ENCODE measurements at places on chromosomes 7 and 10. TPM values are rescaled to one million over a fixed set of nuclear protein-coding genes. Genes with fewer than 3 reads are reported as not detected.
A peak's percentile ranks its signal among the peaks of the same experiment; 100 is the strongest.

Gene TMEM273
- 17.9 TPM for total RNA-seq

Gene SGCE
- total RNA-seq, result 84.0 TPM

- no peaks in the 10 kb centered on the region for H3K4me1 ChIP-seq
- no peaks in the 10 kb centered on the region for H3K27me3 ChIP-seq
- no peaks in the 10 kb centered on the region for H3K36me3 ChIP-seq
- DNase-seq, result no peak
- H3K4me3 ChIP-seq, result no peak overlapping the region
- H3K27ac ChIP-seq, result no peak overlapping the region
Measured at GRCh38 chr10:90418869-90419652, 438.8 kb downstream of the HTR7 start.

- DNase-seq, result no peak
- H3K36me3 ChIP-seq, result no peaks in the 10 kb centered on the region
- no peaks in the 10 kb centered on the region for H3K27me3 ChIP-seq
- H3K4me3 ChIP-seq, result no peak overlapping the region
- no peak overlapping the region for H3K27ac ChIP-seq
- H3K4me1 ChIP-seq, result no peaks in the 10 kb centered on the region
Measured at GRCh38 chr7:79421751-79422150, 31.7 kb downstream of the MAGI2 start.

DNA sequence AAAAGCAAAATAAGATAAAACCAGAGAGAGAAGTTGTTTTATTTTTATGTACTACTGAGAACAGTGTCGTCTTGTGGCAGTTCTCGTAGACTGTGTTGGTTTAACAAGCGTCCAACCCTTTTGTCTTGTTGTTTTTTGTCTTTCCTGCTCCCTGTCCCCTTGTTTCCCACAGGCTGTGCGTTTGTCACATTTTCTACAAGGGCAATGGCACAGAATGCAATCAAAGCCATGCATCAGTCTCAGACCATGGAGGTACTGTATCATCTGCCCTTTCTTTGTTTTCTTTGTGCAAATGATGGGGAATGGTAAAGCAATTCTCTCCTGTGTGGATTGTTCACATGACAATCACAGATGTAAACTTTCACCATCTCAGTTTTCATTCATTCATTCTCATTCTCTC is 248.8 kb downstream of the CELF2 start:
- H3K27me3 ChIP-seq, result no peaks in the 10 kb centered on the region
- peaks cover 6% of the 10 kb centered on the region for H3K4me1 ChIP-seq
- no peak overlapping the region for H3K4me3 ChIP-seq
- no peak for DNase-seq
- H3K36me3 ChIP-seq, result no peaks in the 10 kb centered on the region
- H3K27ac ChIP-seq, result no peak overlapping the region

- no peak overlapping the region for H3K27ac ChIP-seq
- no peak for DNase-seq
- no peaks in the 10 kb centered on the region for H3K36me3 ChIP-seq
- H3K27me3 ChIP-seq, result no peaks in the 10 kb centered on the region
- no peak overlapping the region for H3K4me3 ChIP-seq
- H3K4me1 ChIP-seq, result peaks cover 6% of the 10 kb centered on the region
Measured at GRCh38 chr10:126391192-126391885, 3.1 kb upstream of the ADAM12 start.

Gene TAS2R40
- total RNA-seq, result not detected

DNA sequence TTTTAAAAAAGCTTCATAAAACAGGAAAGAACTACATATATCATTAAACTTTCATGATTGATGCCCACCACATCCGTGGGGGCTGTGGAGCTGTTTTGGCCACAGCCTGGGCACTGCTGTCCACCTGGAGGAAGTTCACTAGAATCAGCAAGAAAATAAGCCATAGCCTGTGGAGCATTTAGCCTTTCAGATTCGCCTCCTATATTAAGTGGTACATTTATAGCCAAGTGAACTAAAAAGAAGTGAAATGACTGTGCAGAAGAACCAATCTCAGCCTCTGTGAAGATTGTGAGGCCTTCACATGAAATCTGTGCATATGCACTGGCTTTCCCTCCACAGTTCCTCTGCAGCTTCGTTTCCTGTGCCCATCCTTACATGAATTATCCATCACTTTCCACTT is 23.5 kb downstream of the WNT16 start:
- no peaks in the 10 kb centered on the region for H3K36me3 ChIP-seq
- no peak overlapping the region for H3K27ac ChIP-seq
- no peak for DNase-seq
- H3K4me1 ChIP-seq, result no peaks in the 10 kb centered on the region
- H3K4me3 ChIP-seq, result no peak overlapping the region

GRCh38 chr10:86349474-86349873 is 17.1 kb downstream of the GRID1 start:
- H3K36me3 ChIP-seq, result no peaks in the 10 kb centered on the region
- H3K27me3 ChIP-seq, result no peaks in the 10 kb centered on the region
- no peaks in the 10 kb centered on the region for H3K4me1 ChIP-seq
- no peak for DNase-seq
- no peak overlapping the region for H3K27ac ChIP-seq

Gene LOXL4
- 5.2 TPM for total RNA-seq

- no peak for DNase-seq
- H3K27ac ChIP-seq, result no peak overlapping the region
- no peaks in the 10 kb centered on the region for H3K36me3 ChIP-seq
- no peak overlapping the region for H3K4me3 ChIP-seq
- no peaks in the 10 kb centered on the region for H3K27me3 ChIP-seq
- no peaks in the 10 kb centered on the region for H3K4me1 ChIP-seq
Measured at GRCh38 chr7:124412531-124412930, 353.1 kb downstream of the GPR37 start.

- DNase-seq, result no peak
- no peaks in the 10 kb centered on the region for H3K36me3 ChIP-seq
- no peak overlapping the region for H3K27ac ChIP-seq
Measured at GRCh38 chr10:71372882-71373495, 23.7 kb upstream of the CDH23 start.

GRCh38 chr10:93065675-93066543 is 5.3 kb downstream of the CYP26C1 start:
- H3K27me3 ChIP-seq, result peaks cover 5% of the 10 kb centered on the region
- peak overlapping the region; percentile 16 for H3K4me3 ChIP-seq
- no peaks in the 10 kb centered on the region for H3K36me3 ChIP-seq
- DNase-seq, result no peak
- H3K4me1 ChIP-seq, result peaks cover 38% of the 10 kb centered on the region

Gene MET
- 15.2 TPM for total RNA-seq

GRCh38 chr10:56920601-56921261 is 559.7 kb upstream of the ZWINT start:
- no peaks in the 10 kb centered on the region for H3K27me3 ChIP-seq
- no peak overlapping the region for H3K27ac ChIP-seq
- no peak for DNase-seq
- no peaks in the 10 kb centered on the region for H3K36me3 ChIP-seq
- no peaks in the 10 kb centered on the region for H3K4me1 ChIP-seq
- H3K4me3 ChIP-seq, result no peak overlapping the region

DNA sequence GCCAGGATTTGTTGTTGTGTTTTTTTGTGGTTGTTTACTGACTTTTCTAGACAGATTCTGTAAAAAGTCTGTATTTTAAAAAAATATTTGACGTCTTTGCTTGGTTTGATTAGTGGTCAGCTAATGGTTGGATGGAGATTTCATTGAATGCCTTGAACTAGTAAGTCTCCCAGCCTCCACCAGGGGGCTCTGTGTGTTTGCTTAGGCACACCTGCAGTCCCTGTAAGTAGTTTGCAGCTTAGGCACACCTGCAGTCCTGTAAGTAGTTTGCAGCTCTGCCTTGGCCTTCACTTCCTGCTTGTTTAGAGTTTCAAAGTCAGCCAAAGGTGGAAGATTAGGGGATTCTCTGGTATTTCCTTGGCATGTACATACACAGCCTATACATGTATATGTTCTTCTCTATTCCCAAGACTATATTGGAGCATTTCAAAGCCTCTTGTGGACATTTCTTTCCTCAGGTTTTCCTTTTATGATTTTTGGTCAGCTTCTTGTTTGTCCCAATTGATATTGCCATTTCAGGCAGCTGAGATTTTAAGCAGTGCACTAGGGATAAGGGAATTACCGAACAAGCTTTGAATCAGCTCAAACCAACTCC is 101.6 kb downstream of the CCSER2 start:
- peaks cover 30% of the 10 kb centered on the region for H3K4me1 ChIP-seq
- no peak overlapping the region for H3K4me3 ChIP-seq
- no peak for DNase-seq
- no peaks in the 10 kb centered on the region for H3K36me3 ChIP-seq
- H3K27ac ChIP-seq, result no peak overlapping the region

DNA sequence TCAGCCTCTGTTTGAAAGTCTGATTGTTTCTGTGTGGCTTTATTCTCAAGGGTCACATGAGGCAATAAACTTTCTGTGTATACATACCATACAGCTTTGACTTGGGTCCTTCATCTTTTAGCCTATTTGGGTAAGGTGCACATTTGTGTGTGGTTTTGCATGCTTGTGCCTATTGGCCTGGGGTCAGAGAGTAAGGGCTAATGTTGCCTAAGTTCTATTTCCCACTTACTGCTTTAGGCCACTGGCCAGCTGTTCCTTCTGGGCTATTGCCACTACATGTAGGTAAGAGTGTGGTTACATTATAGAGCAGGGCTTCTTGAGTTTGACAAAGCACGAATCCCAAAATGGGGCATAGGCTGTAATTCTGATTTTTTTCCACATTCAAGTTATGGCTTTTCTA is 21.8 kb downstream of the BBIP1 start:
- DNase-seq, result no peak
- no peaks in the 10 kb centered on the region for H3K27me3 ChIP-seq
- peaks cover 4% of the 10 kb centered on the region for H3K36me3 ChIP-seq
- no peak overlapping the region for H3K4me3 ChIP-seq

Gene PLXDC2
- 51.3 TPM for total RNA-seq

- H3K27ac ChIP-seq, result peak overlapping the region; percentile 88
- H3K27me3 ChIP-seq, result no peaks in the 10 kb centered on the region
- H3K4me1 ChIP-seq, result peaks cover 20% of the 10 kb centered on the region
- peak overlapping the region; percentile 87 for H3K4me3 ChIP-seq
- peak; percentile 88 for DNase-seq
Measured at GRCh38 chr10:114174695-114175188, 739 bp upstream of the CCDC186 start.

DNA sequence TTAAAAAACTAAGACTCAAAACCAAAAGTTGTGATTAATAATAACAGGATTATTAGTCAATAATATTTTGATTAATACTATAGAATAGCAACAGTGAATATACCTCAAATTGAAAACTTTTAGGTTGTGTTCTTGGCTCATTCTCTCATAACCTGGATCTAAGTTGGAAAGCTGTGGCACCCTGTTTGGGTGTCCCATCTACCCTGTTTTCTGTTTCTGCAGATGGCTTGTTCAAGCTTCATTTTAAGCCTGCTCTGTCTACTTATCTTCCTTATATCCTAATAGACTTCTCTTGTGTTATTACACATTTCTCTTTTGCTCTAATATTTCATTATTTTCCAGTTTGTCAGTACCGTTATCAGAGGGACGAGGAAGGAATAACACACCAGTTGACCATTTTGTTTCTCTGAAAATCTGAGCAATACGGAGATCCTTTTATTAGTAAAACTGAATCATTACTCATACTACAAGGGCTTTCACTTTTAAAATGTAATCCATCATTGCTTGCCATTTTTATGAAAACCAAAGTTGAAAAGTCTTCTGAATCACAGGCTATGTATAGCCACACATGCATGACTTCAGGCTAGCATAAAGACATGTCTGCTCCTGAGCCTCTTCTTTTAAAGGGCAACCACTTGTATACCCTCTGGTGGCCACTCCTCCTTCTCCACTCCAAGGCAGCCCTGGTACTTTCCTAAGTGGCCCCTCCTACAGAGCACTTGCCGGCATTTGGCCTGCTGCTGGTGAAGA is 22.3 kb downstream of the COX15 start:
- H3K27ac ChIP-seq, result peak overlapping the region; percentile 9
- no peak for DNase-seq
- H3K4me3 ChIP-seq, result no peak overlapping the region
- peaks cover 26% of the 10 kb centered on the region for H3K4me1 ChIP-seq

Gene CYP3A4
- total RNA-seq, result not detected

- H3K36me3 ChIP-seq, result no peaks in the 10 kb centered on the region
- peaks cover 33% of the 10 kb centered on the region for H3K4me1 ChIP-seq
- no peaks in the 10 kb centered on the region for H3K27me3 ChIP-seq
- DNase-seq, result no peak
- no peak overlapping the region for H3K4me3 ChIP-seq
Measured at GRCh38 chr10:119346095-119346832, 138.9 kb downstream of the GRK5 start.
